ENCODE measurements at places on chromosomes 6 and 20. TPM values are rescaled to one million over a fixed set of nuclear protein-coding genes. Genes with fewer than 3 reads are reported as not detected.

- peak overlapping the region; percentile 95 for H3K27ac ChIP-seq
- no peaks in the 10 kb centered on the region for H3K27me3 ChIP-seq
- peaks cover 17% of the 10 kb centered on the region for H3K36me3 ChIP-seq
Measured at GRCh38 chr20:38032585-38033329, 499 bp downstream of the TTI1 start.

GRCh38 chr6:107717781-107718180 is 106.3 kb downstream of the SCML4 start:
- no peak for DNase-seq
- no peaks in the 10 kb centered on the region for H3K36me3 ChIP-seq

DNA sequence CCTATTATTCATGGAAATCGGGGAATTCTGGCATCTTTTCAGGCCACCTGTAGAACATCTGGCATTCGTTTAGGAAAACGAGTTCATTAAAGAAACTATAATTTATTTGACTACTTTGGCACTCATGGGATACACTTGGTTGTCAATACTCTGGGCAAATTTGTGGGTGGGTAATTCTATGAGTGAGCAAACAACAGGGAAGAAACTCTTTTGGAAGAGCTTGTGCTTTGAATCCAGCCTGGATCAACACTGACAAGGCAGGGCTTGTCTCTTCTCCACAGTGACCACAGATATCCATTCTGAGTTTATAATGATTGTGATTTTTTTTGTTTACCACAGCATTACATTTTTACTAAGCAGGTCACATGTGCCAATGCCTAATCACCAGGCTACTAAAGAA is 394.7 kb downstream of the THBS2 start:
- H3K27me3 ChIP-seq, result no peaks in the 10 kb centered on the region
- H3K36me3 ChIP-seq, result no peaks in the 10 kb centered on the region
- no peak overlapping the region for H3K4me3 ChIP-seq
- DNase-seq, result no peak

DNA sequence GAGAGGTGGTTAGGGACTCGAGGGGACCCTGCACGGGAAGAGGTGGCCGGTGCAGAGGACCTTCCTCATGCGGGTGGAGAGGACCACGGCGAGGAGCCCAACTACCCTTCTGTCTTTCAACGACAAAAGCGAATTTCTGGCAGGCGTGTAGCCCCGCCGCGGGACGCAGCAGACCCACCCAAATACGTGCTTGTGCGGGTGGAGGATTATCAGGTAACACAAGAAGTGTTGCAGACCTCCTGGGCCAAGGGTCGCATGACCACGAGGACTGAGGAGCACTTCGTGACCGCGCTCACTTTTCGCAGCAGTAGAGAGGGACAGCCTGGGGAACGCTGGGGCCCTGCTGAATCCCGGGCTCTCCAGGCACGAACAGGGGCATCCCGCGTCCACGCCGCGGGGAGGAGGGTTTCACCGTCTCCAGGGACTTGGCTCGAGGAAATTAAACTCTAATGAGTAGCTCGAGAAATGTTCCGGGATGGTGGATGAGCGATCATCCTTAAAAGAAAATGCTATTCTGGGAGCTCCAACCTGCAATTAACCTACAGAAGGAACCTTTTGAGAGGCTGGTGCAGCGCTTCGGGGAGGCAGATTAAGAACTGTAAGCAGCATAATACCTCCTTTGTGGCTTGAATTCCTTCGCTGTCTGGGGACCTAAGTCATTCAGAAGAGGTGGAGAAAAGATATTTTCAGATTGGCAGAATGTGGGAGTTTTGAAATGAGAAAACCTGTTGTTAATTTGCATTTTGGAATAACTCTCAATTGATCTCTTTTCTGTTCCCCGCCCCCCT is 804 bp downstream of the C6orf141 start:
- H3K36me3 ChIP-seq, result no peaks in the 10 kb centered on the region
- H3K4me1 ChIP-seq, result peaks cover 21% of the 10 kb centered on the region
- no peak overlapping the region for H3K27ac ChIP-seq
- DNase-seq, result no peak
- H3K4me3 ChIP-seq, result peak overlapping the region; percentile 48
- H3K27me3 ChIP-seq, result peaks cover 14% of the 10 kb centered on the region

DNA sequence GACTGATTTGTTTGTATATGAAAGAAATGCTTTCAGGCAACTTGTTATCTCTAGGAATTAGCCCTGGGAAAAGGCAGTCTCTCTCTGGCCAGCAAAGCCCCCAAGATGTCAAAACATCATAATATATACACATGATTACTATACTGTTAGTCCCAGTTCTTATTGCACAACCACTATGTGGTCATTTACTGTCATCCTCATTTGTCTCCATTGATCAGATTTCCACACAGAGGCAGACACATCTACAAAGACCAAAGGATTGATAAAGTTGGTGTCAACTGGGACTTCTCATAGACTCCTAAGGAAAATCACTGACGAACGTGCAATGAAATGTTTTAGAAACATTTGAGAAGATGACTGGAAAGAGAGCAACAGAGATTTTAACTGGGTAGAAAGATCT is 71.9 kb upstream of the POPDC3 start:
- H3K27ac ChIP-seq, result no peak overlapping the region
- DNase-seq, result no peak
- no peaks in the 10 kb centered on the region for H3K27me3 ChIP-seq
- no peak overlapping the region for H3K4me3 ChIP-seq
- H3K4me1 ChIP-seq, result peaks cover 3% of the 10 kb centered on the region
- no peaks in the 10 kb centered on the region for H3K36me3 ChIP-seq

- no peaks in the 10 kb centered on the region for H3K27me3 ChIP-seq
- H3K27ac ChIP-seq, result no peak overlapping the region
- no peaks in the 10 kb centered on the region for H3K36me3 ChIP-seq
- no peak overlapping the region for H3K4me3 ChIP-seq
Measured at GRCh38 chr6:81655696-81656095, 96.8 kb downstream of the TENT5A start.

DNA sequence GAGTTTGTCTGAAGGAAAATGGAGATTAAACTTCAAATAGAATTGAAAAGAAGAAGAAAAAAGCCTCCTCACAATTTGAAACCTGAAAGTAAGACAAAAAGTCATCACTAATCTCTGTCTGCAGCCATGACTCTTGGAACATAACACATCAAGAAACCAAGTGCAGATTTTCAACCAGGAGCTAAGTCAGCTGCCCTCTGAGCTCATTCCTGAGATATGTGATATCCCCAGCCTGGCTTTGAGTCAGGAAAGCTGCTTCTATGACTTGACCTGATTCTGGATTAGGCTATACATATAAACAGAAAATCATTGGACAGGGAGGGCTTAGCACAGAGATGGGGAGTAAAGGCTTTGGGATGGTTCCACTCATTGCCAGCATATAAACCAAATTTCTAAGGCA is 891.4 kb downstream of the TFAP2A start:
- no peak for DNase-seq
- H3K36me3 ChIP-seq, result no peaks in the 10 kb centered on the region
- no peaks in the 10 kb centered on the region for H3K4me1 ChIP-seq
- no peak overlapping the region for H3K4me3 ChIP-seq

GRCh38 chr6:50025258-50025657 is 3.5 kb upstream of the DEFB110 start:
- no peak overlapping the region for H3K4me3 ChIP-seq
- H3K27ac ChIP-seq, result no peak overlapping the region
- H3K36me3 ChIP-seq, result no peaks in the 10 kb centered on the region

- no peak for DNase-seq
- no peaks in the 10 kb centered on the region for H3K36me3 ChIP-seq
- H3K27me3 ChIP-seq, result no peaks in the 10 kb centered on the region
- no peak overlapping the region for H3K4me3 ChIP-seq
- no peak overlapping the region for H3K27ac ChIP-seq
Measured at GRCh38 chr6:19551611-19552010, 285.6 kb upstream of the ID4 start.

GRCh38 chr6:11730641-11731040 is 48.0 kb downstream of the ADTRP start:
- no peak overlapping the region for H3K27ac ChIP-seq
- H3K27me3 ChIP-seq, result no peaks in the 10 kb centered on the region
- no peak for DNase-seq
- H3K4me3 ChIP-seq, result no peak overlapping the region
- peaks cover 17% of the 10 kb centered on the region for H3K4me1 ChIP-seq
- H3K36me3 ChIP-seq, result no peaks in the 10 kb centered on the region

DNA sequence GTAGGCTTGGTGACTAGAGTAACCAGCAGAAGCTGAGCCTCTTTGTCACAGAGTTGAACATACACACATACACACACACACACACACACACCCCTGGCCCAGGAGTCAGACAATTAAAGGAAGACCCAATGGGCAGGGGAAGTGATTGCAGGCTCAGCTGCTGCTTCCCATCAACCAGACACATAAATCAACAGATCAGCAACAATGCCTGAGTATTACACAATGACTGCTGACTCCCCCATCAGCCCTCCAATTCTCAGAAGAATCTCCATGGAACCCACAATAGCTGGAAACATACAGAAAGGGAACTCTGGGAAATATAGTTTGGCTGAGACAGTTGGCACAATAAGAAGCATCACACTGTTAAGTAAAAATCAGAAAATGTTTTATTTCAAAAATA is 270.4 kb upstream of the PLCB4 start:
- DNase-seq, result no peak
- peaks cover 19% of the 10 kb centered on the region for H3K4me1 ChIP-seq
- H3K36me3 ChIP-seq, result peaks cover 18% of the 10 kb centered on the region

- no peak overlapping the region for H3K27ac ChIP-seq
- DNase-seq, result no peak
- no peak overlapping the region for H3K4me3 ChIP-seq
- no peaks in the 10 kb centered on the region for H3K27me3 ChIP-seq
- no peaks in the 10 kb centered on the region for H3K4me1 ChIP-seq
Measured at GRCh38 chr6:110628330-110628729, 151.9 kb upstream of the SLC22A16 start.

DNA sequence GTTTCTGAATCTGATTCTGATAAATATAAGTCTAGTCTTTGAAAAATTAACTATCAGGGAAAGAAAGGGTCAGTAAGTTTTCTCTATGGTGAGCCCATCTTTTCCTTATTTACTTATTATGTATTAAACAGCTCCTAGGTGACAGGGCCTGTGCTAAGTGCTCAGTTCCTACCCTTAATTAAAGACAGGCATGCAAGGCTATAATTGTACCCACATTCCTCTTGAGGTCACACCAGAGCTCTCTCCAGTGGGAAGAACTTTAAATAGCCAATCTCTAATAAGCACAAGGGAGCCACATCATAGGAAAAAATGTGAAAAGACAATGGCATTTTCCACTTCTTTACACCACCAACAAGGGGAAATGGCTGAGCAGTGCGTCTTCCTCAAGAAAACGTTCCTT is 421.8 kb upstream of the SLC35B3 start:
- no peak overlapping the region for H3K27ac ChIP-seq
- no peaks in the 10 kb centered on the region for H3K27me3 ChIP-seq
- DNase-seq, result no peak
- no peaks in the 10 kb centered on the region for H3K4me1 ChIP-seq

- no peak for DNase-seq
- H3K4me3 ChIP-seq, result no peak overlapping the region
- H3K27ac ChIP-seq, result peak overlapping the region; percentile 66
- H3K4me1 ChIP-seq, result peaks cover 57% of the 10 kb centered on the region
- H3K36me3 ChIP-seq, result peaks cover 67% of the 10 kb centered on the region
Measured at GRCh38 chr20:47304287-47304686, 52.2 kb downstream of the ZMYND8 start.

- DNase-seq, result no peak
- no peaks in the 10 kb centered on the region for H3K36me3 ChIP-seq
- no peaks in the 10 kb centered on the region for H3K27me3 ChIP-seq
- H3K4me1 ChIP-seq, result peaks cover 20% of the 10 kb centered on the region
- H3K4me3 ChIP-seq, result no peak overlapping the region
- H3K27ac ChIP-seq, result no peak overlapping the region
Measured at GRCh38 chr6:111862741-111863140, 10.5 kb downstream of the FYN start.

GRCh38 chr6:13500264-13500663 is 12.9 kb upstream of the GFOD1 start:
- H3K4me3 ChIP-seq, result no peak overlapping the region
- no peak overlapping the region for H3K27ac ChIP-seq
- no peaks in the 10 kb centered on the region for H3K36me3 ChIP-seq
- DNase-seq, result no peak
- no peaks in the 10 kb centered on the region for H3K4me1 ChIP-seq
- H3K27me3 ChIP-seq, result no peaks in the 10 kb centered on the region

- H3K4me3 ChIP-seq, result no peak overlapping the region
- no peak overlapping the region for H3K27ac ChIP-seq
- no peak for DNase-seq
- H3K36me3 ChIP-seq, result no peaks in the 10 kb centered on the region
- no peaks in the 10 kb centered on the region for H3K27me3 ChIP-seq
Measured at GRCh38 chr6:43984442-43985321, 142.6 kb downstream of the MRPL14 start.

GRCh38 chr6:4803343-4803744 is 27.1 kb downstream of the CDYL start:
- no peaks in the 10 kb centered on the region for H3K27me3 ChIP-seq
- no peak for DNase-seq
- H3K27ac ChIP-seq, result no peak overlapping the region
- H3K36me3 ChIP-seq, result no peaks in the 10 kb centered on the region

GRCh38 chr20:48837014-48837413 is 9.2 kb upstream of the PREX1 start:
- no peak for DNase-seq
- peaks cover 9% of the 10 kb centered on the region for H3K4me1 ChIP-seq
- H3K36me3 ChIP-seq, result no peaks in the 10 kb centered on the region
- H3K4me3 ChIP-seq, result no peak overlapping the region

DNA sequence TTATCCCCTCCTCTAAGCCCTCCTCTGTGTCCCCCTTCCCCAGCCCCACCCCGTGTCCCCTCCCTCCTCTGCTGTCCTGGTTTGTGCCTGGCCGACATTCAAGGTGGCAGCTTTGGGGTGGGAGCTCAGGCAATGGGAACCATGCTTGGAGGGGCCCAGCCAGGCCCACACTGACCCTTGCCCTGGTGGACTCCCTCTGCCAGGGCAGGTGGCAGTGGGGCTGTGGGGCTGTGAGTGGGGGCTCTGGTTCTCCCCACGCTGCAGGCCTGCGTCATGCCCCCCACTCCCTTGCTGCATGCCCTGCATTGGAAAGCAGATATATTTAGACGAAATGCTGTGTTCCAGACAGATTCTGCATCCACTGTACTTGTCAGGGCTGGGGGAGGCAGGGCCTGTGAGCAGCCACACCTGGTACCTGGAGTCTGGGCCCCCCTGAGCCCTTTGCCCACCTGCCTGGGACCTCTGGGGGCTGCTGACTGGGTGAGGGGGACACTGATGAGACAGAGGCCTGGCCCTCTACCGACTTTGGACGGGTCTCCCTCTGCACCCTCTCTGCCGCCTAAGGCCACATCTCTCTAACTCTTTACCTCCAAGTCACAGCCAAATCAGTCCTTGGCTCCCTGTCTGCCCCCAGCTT is 14.2 kb downstream of the DLGAP4 start:
- H3K27ac ChIP-seq, result no peak overlapping the region
- H3K36me3 ChIP-seq, result no peaks in the 10 kb centered on the region
- H3K27me3 ChIP-seq, result no peaks in the 10 kb centered on the region
- DNase-seq, result no peak
- no peaks in the 10 kb centered on the region for H3K4me1 ChIP-seq

GRCh38 chr6:116969211-116969863 is 92.3 kb downstream of the RFX6 start:
- H3K27ac ChIP-seq, result no peak overlapping the region
- no peaks in the 10 kb centered on the region for H3K36me3 ChIP-seq
- no peak overlapping the region for H3K4me3 ChIP-seq
- H3K4me1 ChIP-seq, result no peaks in the 10 kb centered on the region

The RNF39 gene
- total RNA-seq, result not detected

The MKKS gene
- 16.0 TPM for total RNA-seq

The BPIFB4 gene
- total RNA-seq, result not detected

The FABP7 gene
- not detected for total RNA-seq

The IL20RA gene
- 2.2 TPM for total RNA-seq

The RIMS4 gene
- total RNA-seq, result 1.2 TPM

The MUC21 gene
- not detected for total RNA-seq

The HAO1 gene
- total RNA-seq, result not detected

The LRRC1 gene
- total RNA-seq, result 13.0 TPM

The TMEM74B gene
- total RNA-seq, result 1.7 TPM

The WFDC12 gene
- not detected for total RNA-seq

The ZFP57 gene
- 0.23 TPM for total RNA-seq
